NCI-H460 (cell line): ENCODE measurements at places on chromosomes 7 and 10. TPM values are rescaled to one million over a fixed set of nuclear protein-coding genes. Genes with fewer than 3 reads are reported as not detected.
A peak's percentile ranks its signal among the peaks of the same experiment; 100 is the strongest.

GRCh38 chr7:91789086-91789485, 91.4 kb downstream of the MTERF1 start:
- DNase-seq = no peak

GRCh38 chr10:84352251-84352842, 24.0 kb downstream of the CCSER2 start:
- DNase-seq = peak; percentile 54

GRCh38 chr10:15351099-15351820, 19.8 kb downstream of the FAM171A1 start:
- DNase-seq = no peak

GRCh38 chr10:34615770-34616169, 199.3 kb downstream of the PARD3 start:
- no peak for DNase-seq

- DNase-seq = peak; percentile 94
Observed at GRCh38 chr7:27677912-27678612, 15.4 kb upstream of the HIBADH start.

GRCh38 chr10:101007915-101008822, 8.6 kb downstream of the LZTS2 start:
- no peak for DNase-seq

GRCh38 chr7:149436358-149436757, 24.5 kb downstream of the ZNF777 start:
- no peak for DNase-seq

- DNase-seq = no peak
Observed at GRCh38 chr7:112749775-112750174, 40.4 kb downstream of the TMEM168 start.

DNA sequence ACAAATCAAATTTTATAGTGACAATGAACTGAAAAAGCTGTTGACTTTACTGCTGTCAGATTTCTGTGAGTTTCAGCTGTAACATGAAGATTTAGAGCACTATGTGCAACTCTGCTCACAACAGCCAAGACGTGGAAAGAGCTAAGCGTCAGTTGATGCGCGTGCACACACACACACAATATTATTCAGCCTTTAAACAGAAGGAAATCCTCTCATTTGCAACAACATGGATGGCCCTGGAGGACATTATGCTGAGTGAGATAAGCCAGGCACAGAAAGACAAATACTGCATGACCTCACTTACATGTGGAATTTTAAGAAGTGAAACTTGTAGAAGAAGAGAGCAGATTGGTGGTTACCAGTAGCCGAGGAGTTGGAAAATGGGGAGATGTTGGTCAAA, 82.8 kb upstream of the FRMD4A start:
- DNase-seq = no peak

DNA sequence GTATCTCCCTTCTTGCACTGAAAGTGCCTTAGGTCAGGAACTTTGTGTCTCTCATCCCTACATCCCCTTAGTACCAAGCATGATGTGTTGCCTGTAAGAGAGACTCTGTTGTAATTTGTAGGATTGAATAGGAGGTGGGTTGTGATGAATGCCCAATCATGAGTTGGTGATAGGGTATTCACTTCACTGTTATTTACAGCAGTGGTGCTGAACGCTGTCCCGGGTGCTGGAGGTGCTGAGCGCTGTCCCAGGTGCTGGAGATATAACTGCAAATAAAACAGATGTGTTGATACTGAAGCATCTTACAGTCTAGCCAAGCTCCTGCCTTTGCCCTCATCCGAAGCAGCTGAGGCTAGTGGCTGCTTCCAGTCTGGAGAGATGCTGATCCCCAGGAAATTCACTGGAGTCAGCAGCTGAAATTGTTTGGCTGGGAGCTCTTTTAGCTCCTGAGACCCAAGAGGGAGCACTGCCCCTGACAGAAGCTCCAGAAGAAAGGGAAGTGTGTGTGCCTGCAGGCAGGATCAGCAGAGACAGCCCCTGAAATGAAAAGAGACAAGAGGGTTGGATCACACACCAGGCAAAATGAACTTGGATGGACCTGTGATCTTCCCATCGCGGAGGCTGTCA, 183.4 kb downstream of the SORCS3 start:
- peak; percentile 18 for DNase-seq

DNA sequence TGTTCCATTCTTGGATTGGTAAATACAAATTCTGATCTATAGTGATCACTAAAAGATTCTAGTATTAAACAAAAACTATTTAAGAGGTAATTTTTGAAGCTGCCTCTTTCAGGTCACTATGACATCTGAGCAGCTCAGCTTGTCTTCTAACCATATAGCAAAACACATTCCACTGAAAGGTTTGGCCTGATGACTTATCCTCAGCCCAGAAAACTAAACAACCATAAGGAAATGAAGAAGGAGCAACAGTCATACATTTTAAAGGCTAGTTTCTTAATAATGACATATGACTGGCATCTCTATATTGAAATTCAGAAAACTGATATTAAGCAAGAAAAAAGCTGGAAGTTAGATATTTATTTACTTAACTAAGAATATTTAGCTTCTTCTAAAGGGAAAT, 24.6 kb downstream of the NT5C2 start:
- no peak for DNase-seq

DNA sequence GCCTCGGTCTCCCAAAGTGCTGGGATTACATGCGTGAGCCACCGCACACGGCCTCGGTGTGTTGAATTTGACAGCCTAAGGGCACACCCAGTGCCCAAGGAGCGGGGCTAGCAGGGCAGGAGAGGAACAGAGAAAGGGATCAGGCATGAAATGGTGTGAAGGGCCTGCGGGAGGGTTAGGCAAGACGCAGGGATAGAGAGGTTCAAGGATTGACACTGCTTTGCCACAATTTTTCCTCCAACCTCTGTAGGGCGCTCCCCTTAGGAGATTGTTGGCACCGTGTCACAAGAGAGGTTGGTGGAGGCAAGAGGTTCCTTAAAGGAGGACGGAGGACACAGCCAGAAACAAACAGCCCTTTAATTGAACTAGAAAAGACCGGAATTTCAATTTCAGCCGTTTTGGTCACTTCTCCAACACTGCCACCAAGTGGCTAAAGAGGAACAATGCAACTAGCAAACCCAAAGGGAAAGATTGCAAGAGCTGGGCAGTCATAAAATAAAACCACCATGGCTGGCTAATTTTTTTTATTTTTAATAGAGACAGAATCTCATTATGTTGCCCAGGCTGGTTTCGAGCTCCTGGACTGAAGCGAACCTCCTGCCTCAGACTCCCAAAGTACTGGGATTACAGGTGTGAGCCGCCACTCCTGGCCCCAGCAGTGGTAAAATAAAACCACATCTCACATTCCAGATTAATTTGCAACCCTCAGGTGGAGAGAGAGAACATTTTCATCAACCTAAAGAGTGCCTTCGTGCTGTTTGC, 6.9 kb upstream of the CREB3L2 start:
- DNase-seq = peak; percentile 69

GRCh38 chr7:44258423-44258760, 57.6 kb downstream of the YKT6 start:
- DNase-seq = no peak

DNA sequence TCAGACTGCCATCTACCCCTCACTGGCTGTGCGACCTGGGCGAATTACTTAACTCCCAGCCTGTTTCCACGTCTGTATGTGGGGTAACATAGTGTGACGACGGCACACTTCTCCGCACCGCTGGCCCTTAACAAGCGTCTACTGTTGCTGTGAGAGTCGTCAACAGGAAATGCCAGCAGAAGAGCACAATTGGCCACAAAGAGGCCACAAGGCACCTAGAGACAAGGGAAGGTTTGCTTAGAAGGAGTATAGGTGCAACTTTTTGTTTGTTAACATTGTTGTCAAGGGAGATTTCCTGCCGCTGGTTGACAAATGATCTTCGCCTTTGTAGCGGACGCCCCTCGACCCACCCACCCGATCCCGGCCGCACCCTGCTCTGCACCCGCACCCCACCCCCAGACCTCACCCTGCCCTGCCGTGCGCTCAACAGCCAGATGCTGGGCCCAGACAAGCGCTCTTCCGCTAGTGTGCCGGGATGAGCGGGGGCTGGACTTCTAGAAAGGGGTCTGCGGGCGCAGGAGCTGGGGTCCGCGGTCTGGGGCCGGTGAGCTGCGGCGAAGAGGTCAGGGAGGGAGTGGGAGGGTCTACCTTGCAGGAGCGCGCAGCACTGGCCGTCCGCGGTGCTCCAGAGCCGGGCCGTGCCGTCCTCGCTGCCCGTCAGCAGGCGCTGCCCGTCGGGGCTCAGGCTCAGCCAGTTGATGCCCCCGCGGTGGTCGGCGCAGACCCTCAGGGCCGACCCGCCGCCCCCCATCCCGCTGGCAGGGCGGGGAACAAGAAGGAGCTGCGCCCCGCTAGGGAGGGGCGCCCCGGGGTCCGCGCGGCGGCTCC, 785 bp downstream of the WDR86 start:
- DNase-seq = no peak

GRCh38 chr7:143519411-143520131, 41.9 kb downstream of the TAS2R41 start:
- DNase-seq = no peak

GRCh38 chr10:1663226-1663625, 74.1 kb downstream of the ADARB2 start:
- DNase-seq = no peak

GRCh38 chr10:76086761-76087639, 655.6 kb downstream of the LRMDA start:
- no peak for DNase-seq

AKR1D1 gene
- not detected in 2 replicates for total RNA-seq

LRMDA gene
- total RNA-seq = 0.95 and 0.99 TPM in 2 replicates

ERVW-1 gene
- total RNA-seq = not detected in 2 replicates

HSPA12A gene
- total RNA-seq = 10.0 and 10.6 TPM in 2 replicates

OR2A5 gene
- not detected in 2 replicates for total RNA-seq

NKX2-3 gene
- 0.25 and 0.32 TPM in 2 replicates for total RNA-seq

SEMA3D gene
- total RNA-seq = 59.1 and 72.1 TPM in 2 replicates

CHST3 gene
- total RNA-seq = 15.2 and 16.0 TPM in 2 replicates

UCMA gene
- total RNA-seq = not detected in 2 replicates

ICA1 gene
- 17.1 and 24.1 TPM in 2 replicates for total RNA-seq

CYP2C18 gene
- not detected in 2 replicates for total RNA-seq

C10orf71 gene
- not detected in 2 replicates for total RNA-seq

TUBAL3 gene
- total RNA-seq = 1.6 and 1.9 TPM in 2 replicates

PAX4 gene
- total RNA-seq = not detected in 2 replicates

PPP1R3A gene
- not detected in 2 replicates for total RNA-seq
